Renal cortical epithelial cell (primary cell): ENCODE measurements at places on chromosomes 12 and 14. TPM values are rescaled to one million over a fixed set of nuclear protein-coding genes. Genes with fewer than 3 reads are reported as not detected.

The SMIM41 gene
- 0.15 TPM in 1 of 2 replicates, not detected in the other for total RNA-seq

The TESPA1 gene
- not detected in 2 replicates for total RNA-seq

The HCAR3 gene
- total RNA-seq = not detected in 2 replicates

The PIWIL1 gene
- total RNA-seq = not detected in 2 replicates

The GNB3 gene
- 0.15 TPM in 1 of 2 replicates, not detected in the other for total RNA-seq

The SETD1B gene
- total RNA-seq = 1.6 and 11.9 TPM in 2 replicates

The DNM1L gene
- total RNA-seq = 103 and 105 TPM in 2 replicates

The TCL1B gene
- not detected in 2 replicates for total RNA-seq

The ABCC9 gene
- total RNA-seq = 0.40 and 1.7 TPM in 2 replicates

The C14orf132 gene
- total RNA-seq = 0.87 and 22.5 TPM in 2 replicates

The RNU4-1 gene
- under 0.01 TPM in 2 replicates for total RNA-seq

The ARHGEF25 gene
- total RNA-seq = 1.7 and 7.0 TPM in 2 replicates

The FGF6 gene
- total RNA-seq = not detected in 2 replicates

The CMKLR1 gene
- not detected in 2 replicates for total RNA-seq

The CFAP54 gene
- total RNA-seq = 3.3 and 11.3 TPM in 2 replicates

The SLC17A8 gene
- under 0.01 and 0.30 TPM in 2 replicates for total RNA-seq

The HCAR1 gene
- total RNA-seq = 0.60 and 0.87 TPM in 2 replicates

The SSPN gene
- 8.5 and 12.8 TPM in 2 replicates for total RNA-seq

The PTPN11 gene
- total RNA-seq = 128 and 195 TPM in 2 replicates

The FBXO21 gene
- 110 and 129 TPM in 2 replicates for total RNA-seq

The WNT5B gene
- 11.0 and 102 TPM in 2 replicates for total RNA-seq

The PLEK2 gene
- total RNA-seq = 12.9 and 126 TPM in 2 replicates

The TEAD4 gene
- 9.7 and 15.3 TPM in 2 replicates for total RNA-seq

The CLEC1B gene
- not detected in 2 replicates for total RNA-seq

The DLK1 gene
- total RNA-seq = not detected in 2 replicates

The ARMH4 gene
- 8.0 and 16.2 TPM in 2 replicates for total RNA-seq

The CLEC6A gene
- total RNA-seq = 0.20 TPM in 1 of 2 replicates, not detected in the other

The TAS2R50 gene
- total RNA-seq = 0.35 and 9.3 TPM in 2 replicates

The IL26 gene
- not detected in 2 replicates for total RNA-seq

The MYL6B gene
- 57.8 and 70.2 TPM in 2 replicates for total RNA-seq

The RAPGEF3 gene
- 34.4 and 125 TPM in 2 replicates for total RNA-seq

The CPNE6 gene
- not detected in 2 replicates for total RNA-seq

The KRT77 gene
- total RNA-seq = not detected in 2 replicates

The SPX gene
- total RNA-seq = 14.4 and 68.0 TPM in 2 replicates

The SIX6 gene
- not detected in 2 replicates for total RNA-seq

The APOF gene
- total RNA-seq = not detected in 2 replicates

The CCT2 gene
- total RNA-seq = 284 and 471 TPM in 2 replicates
